ENCODE measurements at places on chromosomes 16 and 17.

DNA sequence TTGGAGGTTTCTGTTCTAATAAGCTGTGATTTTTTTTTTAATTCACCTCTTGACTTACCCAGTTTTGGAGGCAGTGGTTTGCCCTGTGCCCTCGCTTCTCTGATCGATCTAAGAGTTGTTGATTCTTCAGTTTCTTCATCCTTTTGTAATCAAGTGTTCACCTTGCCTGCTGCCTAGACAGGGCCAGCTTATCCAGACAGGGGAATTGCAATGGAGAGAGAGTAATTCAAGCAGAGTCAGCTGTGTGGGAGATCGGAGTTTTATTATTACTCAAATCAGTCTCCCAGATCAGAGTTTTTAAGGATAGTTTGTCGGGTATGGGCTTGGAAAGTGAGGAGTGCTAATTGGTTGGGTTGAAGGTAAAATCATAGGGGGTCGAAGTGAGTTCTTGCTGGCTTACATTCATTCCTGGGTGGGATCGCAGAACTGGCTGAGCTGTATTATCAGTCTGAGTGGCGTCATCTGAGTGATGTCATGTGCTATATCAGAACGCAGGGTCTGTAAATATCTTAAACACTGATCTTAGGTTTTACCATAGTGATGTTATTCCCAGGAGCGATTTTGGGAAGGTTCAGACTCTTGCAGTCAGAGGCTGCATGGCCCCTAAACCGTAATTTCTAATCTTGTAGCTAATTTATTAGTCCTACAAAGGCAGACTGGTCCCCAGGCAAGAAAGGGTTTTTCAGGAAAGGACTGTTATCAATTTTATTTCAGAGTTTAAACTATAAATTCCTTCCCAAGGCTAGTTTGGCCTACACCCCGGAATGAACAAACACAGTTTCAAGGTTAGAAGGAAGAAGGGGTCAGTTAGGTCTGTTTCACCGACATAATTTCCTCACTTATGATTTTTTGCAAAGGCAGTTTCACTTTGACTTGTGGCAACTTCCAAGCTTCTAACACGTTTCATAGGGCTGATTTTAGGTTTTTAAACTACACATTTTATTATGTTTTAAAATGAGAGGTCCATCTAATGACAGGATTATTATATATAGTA lies 21.5 kb upstream of the KCNJ16 start:
- DNase-seq = no peak

DNA sequence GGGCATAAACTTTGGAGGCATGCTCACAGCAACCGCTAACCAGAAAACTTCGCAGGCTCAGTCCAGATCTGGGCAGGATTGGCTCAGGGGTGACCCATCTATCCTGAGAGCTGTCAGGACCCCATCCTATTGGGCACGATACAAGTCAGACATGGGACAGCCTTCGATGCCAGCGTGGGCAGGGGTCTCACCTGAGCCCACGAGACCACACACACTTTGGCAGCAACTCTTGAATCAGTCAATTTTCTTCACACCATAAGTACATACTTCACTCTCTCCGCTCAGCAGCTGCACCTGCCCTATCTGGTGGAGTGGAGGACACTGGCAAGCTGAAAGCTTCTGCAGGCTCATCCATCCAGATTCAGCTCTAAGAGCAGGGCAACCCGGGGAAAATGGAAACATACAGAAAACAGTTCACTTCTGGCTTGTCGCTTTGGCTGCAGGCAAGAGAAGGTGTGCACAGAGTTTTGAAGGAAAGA lies 48.3 kb downstream of the ZFHX3 start:
- DNase-seq = no peak

GRCh38 chr17:43517615-43518386 lies 28.3 kb downstream of the ETV4 start:
- DNase-seq = no peak

GRCh38 chr17:50919321-50920040 lies 53.3 kb upstream of the TOB1 start:
- DNase-seq = peak; percentile 91

DNA sequence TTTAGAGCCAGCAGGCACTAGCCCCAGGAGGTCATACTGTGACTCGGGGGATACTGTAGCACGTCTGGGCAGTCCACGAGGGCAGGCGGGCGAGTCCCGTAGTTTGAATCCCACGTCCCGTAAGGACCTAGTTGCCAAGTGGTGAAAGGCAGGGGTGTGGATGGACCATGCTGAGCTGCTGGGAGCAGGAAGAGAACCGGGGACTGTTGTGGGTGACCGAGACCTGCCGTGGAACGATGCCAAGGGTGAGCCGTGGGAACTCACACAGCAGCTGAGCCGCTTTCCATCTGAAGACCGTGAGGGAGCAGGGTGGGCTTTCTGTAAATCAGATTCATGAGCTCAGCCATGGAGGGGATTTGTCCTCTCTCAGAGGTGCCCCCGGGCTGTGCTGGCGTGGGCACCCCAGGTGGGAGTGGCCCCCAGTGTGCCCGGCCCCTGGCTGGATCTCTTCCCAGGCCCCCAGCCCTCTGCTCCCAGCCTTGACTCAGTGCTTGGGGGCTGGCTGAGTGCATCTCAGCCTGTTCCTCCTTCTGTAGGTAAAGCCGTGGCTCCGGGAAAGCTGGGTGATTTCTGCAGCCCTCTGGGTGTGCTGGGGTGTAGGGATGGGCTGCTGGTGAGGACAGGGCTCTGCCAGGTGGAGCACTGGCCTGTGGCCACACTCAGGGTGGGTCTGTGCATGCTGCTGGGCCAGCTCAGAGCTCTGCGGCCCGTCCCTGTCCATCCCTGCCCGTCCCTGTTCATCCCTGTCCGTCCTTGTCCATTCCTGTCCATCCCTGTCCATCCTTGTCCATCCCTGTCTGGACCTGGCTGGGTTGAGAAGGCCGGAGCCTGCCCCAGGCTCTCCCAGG lies 13.6 kb downstream of the ASPSCR1 start:
- no peak for DNase-seq

GRCh38 chr17:20156196-20157000 lies 147.2 kb downstream of the SPECC1 start:
- no peak for DNase-seq

Data from activated CD4-positive, alpha-beta T cell treated with anti-CD3 and anti-CD28 coated beads, Interleukin-2, amount 10 ng/mL, durations not matched to agents 7 days and 5 days (primary cell).